MG63 (cell line): ENCODE measurements at places on chromosomes 6 and 20. TPM values are rescaled to one million over a fixed set of nuclear protein-coding genes. Genes with fewer than 3 reads are reported as not detected.

The KHDRBS2 gene
- total RNA-seq = not detected in 2 replicates

DNA sequence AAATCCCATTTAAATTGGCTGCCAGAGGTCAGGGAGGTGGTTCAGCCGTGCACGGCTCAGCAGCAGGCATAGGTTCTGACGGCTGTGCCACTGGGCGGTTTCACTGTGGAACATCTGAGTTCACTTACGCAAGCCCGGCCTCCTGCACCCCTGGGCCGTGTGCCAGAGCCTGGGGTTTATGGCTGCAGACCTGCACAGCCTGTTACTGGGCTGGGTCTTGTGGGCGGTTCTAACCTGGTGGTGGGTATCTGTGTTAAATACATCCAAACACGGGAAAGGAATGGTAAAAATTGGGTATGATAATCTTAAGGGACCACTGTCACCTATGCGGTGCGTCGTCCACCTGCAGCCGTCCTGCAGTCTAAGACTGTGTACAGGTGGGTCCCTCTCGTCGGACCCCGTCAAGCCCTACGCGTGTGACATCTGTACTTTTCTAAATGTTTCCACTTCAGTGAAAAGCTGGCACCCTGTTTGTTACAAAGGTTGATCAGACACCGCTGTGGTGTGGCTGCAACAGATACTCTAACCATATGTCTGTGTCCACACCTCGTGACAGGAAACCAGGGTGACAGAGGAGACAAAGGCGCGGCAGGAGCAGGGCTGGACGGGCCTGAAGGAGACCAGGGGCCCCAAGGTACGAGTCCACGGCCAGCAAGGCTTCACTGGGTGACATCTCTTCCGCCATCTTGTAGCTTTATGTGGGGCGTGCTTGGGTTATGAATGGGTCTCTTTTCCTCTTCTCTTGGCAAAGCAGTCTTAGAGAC is 21.5 kb downstream of the COL9A3 start:
- DNase-seq = no peak

DNA sequence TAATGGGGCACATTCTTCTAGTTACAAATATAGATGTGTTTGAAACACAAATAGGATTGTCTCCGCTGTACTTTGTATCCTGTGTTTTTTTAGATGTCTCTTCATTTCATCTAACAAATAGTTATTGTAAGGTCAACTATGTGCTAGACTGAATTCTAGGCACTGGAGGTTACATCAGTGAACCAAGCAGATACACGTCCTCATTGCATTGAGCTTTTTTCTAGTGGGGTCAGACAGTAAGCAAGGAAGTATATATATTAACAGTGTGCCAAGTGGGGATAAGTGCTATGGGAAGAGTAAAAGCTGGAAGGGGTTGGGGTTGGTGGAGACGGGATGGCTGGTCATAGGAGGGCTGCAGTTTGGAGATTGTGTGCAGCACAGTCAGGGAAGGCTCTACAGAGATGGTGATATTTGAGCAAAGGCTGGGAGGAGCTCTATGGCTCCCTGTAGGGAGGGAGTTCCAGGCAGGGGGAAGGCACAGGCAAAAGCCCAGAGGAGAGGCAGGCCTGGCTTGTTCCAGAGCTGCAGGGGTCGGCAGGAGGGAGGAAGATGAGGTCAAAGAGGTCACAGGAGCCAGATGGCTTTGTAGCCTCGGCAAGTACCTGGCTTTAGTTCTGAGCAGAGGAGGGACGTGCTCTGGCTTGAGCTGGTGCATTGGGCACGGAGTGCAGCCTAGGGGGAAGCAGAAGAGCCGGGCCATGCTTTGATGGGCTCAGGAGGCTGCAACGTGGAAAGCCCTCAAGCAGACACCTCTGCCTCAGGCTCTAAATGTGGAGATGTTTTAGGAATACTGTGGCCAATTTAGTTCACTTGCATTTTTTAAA is 152.3 kb downstream of the ZDHHC14 start:
- DNase-seq = no peak

GRCh38 chr6:156773935-156774852 is 3.0 kb upstream of the ARID1B start:
- DNase-seq = peak; percentile 32

DNA sequence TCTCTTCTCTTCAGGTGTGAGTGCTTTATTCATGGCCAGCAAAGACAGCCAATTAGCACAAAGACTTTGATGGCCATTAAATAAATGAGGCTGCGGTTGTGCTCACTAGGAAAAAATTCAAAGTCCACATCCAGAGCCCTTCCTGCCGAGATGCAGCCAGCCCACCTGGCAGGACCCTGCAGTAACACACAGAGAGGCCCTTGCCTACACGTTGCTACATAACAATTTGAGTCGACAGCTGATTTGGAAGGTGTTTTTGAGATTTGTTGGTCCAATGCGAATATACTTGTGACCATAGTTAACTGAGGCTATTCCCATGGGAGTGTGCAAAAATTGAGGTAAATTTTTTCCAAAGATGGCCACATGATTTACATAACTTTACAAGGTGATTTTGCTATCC is 605.4 kb upstream of the HTR1E start:
- no peak for DNase-seq

GRCh38 chr20:9981829-9982228 is 53.0 kb upstream of the ANKEF1 start:
- no peak for DNase-seq

The THBD gene
- 0.72 and 1.4 TPM in 2 replicates for total RNA-seq

GRCh38 chr6:146874278-146875018 is 275.7 kb downstream of the ADGB start:
- no peak for DNase-seq

DNA sequence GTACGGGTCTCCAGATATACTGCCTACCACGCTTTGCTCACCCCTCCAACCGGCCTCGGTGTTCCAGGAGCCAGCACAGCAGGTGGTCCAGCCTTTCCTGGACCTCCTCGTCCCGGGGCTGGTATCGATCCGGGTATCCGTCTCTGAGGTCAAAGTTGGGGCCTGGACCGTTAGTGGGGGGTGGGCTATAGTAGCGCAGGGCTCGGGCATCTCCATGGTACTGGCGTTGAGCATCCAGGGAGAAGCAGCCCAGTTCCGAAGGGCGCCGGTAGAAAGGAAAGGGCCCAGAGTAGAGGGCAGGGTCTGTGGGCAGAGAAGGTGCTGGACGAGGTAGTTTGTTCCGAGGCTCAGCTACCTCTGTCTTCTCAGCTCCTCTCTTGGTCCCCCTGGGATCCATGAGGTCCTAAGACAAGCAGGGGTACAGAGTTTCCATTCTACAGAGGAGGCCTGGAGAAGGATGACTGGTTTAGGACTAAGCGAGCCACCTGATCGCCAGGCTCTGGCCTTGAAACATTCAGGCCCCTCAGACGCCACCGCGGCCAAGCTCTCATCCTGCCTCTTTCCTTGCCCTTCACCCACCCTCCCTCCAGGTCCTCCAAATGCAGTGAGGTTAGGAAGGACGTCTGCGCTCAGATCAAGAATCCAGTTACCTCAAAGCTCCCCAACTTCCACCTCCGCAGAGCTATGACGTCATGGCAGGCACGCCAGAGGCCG is 502 bp downstream of the DXO start:
- peak; percentile 21 for DNase-seq
